ENCODE measurements at places on chromosomes 7 and 10.

GRCh38 chr7:22208799-22209198 is 148.2 kb downstream of the RAPGEF5 start:
- ATAC-seq = peak; percentile 39

DNA sequence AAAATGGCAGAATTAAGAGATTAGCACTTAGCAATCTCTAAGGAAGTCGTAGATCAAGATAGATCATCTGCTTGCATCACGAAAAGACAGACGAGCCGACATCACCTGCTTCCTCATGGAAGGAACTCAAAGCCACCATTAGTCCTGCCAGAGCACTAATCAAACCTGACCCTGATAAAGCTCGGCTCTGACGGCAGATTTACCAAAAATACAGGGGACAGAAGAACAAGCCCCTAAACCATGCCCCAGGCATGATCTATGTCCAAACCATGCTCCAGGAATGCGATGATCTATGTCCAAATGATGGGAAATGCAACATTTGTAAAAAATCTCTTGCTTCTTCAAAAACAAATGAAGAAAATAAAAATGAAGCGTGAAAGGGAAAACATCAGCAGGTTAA is 182.8 kb downstream of the TCERG1L start:
- ATAC-seq = no peak

DNA sequence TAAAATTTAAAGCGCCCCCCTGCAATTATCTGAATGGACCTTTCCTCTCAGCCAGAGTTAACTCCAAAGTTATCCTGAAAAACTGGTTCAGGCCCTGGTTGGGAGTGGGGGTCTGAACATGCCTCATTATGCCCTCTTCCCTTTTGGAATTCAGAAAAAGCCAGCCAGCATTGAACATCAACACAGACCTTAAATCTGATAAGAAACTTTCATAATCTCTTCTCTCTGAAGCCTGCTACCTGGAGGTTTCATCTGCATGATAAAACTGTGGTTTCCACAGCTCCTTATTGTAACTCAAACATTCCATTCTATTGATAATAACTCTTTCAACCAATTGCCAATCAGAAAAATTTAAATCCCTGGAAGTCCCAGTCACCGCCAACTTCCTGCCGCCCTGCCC is 133.3 kb downstream of the ARL4A start:
- no peak for ATAC-seq

GRCh38 chr10:8238986-8239385 is 184.5 kb downstream of the GATA3 start:
- no peak for ATAC-seq

GRCh38 chr7:72183835-72184234 is 228.3 kb downstream of the CALN1 start:
- ATAC-seq = no peak

- ATAC-seq = no peak
Observed at GRCh38 chr10:110546077-110546476, 21.4 kb upstream of the SMC3 start.

DNA sequence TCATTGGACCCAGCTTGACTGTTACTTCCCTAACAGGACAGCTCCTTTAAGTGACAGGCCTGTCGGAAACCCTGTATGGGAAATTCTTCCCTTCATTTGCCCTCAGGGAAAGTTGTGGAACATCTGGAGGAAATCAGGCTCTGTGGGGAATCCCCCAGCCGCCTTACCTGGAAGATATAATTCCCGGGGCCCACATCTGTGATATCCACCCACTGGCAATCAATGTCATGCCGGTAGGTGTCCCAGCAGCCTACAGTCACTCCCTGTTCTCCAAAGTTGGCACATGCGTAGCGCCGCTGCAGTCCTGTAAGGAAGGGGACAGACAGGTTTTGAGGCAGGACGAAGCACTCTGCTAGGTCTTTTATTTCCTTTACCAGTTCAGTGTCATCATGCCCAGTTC is 16.6 kb downstream of the LOXL4 start:
- ATAC-seq = no peak

GRCh38 chr10:124292911-124293615 is 125.7 kb downstream of the OAT start:
- no peak for ATAC-seq

GRCh38 chr7:142703655-142704305 is 45.5 kb upstream of the PRSS1 start:
- ATAC-seq = no peak

DNA sequence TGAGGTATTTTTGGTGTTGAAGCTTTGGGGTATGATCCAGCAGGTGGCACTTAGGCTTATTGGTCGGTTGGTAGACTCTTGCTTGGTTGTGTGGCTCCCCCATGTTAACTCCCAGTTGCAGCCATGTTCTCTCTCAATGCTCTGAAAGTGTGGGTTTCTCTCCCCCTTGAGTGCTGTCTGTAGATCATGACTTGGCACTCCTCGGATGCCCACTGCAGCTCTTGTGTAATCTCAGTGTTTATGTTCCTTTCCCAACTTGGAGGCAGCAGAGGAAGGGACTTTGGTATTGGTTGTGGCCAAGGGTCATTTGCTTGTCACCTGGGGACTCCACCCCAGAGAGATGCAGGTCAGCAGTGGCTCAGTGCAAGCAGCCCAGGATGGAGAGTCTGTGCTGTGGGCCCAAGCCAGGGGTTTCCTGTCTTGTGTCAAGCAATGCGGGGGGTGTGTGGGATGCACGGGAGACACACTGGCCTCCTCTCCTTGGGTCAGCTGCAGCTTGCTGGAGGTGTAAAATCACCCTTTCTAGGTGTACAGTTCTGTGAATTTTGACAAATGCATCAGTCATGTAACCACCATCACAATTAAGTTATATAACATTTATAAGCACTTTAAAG is 36.9 kb downstream of the PIK3CG start:
- no peak for ATAC-seq

- ATAC-seq = no peak
Observed at GRCh38 chr10:78959217-78959923, 109.4 kb upstream of the ZMIZ1 start.

- no peak for ATAC-seq
Observed at GRCh38 chr7:748446-748845, 21.4 kb upstream of the PRKAR1B start.

DNA sequence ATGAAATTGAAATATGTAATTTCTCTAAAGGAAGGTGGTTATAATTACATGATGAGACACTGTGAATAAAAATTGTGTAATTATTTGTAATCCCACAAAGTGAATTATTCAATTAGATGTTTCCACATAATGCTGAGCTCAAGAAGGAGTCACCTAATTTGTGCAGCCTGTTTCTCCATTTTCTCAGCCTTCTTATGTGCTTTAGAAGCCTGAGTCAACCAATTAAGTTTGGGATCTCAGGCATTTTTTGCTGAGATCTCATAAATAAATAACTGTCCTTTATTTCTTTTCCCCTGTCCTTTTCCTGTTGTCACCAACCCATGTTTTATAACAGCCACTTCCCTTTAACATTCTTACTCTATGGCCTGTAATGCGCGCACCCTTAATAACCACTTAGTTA is 506.5 kb upstream of the SEMA3D start:
- no peak for ATAC-seq

Measured in stimulated activated memory B cell treated with anti-CD40 and anti-IgM and Interleukin-4, amounts not matched to agents 10 μg/mL and 1 μg/mL and 100 μg/mL, for 72 hours (primary cell).